ENCODE measurements at places on chromosomes 2 and 18.

- no peak for DNase-seq
These were observed 86.6 kb downstream of the CCBE1 start for GRCh38 chr18:59610546-59611140.

- peak; percentile 11 for DNase-seq
These were observed 207.4 kb upstream of the NRP2 start for GRCh38 chr2:205474741-205475415.

GRCh38 chr18:40949114-40949950 is 1005.7 kb upstream of the PIK3C3 start:
- DNase-seq = no peak

DNA sequence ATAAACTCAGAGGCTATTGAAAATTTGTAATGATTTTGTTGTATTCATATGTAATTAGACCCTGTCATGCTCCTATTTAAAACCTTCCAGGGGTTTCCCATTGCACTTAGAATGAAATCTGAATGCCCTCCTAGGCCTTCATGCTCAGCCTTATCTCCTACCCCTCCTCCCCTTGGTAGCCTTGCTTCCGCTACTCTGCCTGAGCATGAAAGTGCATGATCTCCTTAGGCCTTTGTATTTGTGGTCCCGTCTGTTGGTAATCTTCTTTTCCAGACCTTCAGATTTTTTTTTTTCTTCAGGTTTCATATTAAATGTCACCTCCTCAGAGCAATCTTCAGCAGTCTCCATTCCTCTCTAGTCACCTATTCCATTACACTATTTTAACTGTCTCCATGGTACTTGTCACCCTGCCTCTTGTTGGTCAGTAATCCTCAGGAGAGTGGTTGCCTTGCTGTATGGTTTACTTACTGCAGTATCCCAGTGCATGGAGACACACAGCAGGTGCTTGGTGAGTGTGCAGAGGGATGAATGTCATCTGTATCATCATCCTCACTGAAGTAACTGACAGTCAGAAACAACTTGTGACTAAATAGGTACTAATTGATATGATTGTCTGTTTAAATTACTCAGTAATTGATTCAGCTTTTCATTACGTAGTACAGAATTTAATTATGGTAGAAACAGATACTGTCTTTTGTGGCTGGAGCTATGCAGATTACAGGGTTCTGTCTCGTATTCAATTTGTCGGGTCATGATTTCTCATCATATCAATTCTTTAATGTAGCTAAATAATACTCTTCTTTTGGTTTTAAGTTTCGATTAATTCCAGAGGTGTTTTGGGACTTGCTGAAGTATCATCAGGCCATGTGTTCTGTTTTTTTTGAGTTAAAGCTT is 63.9 kb downstream of the PHLPP1 start:
- no peak for DNase-seq

DNA sequence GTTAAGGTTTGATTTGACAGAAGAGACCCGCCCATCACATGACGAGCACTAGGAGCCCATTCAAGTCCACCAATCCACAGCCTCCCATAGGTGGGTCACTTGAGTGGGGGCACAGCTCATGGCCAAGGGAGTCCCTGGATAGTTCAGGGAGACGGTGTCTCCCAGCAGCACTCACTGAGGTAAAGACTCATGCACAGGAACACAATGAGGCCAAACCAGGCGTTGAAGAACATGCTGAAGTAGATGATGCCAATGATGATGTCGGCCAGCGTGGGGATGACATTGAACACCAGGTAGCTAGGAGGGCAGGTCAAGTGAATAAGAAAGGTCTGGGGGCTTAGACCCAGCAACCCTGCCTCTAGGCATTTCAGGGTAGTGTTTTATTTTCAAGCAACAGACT is 4.0 kb downstream of the ABCB6 start:
- no peak for DNase-seq

- DNase-seq = no peak
These were observed 180.4 kb downstream of the TWIST2 start for GRCh38 chr2:239028253-239028619.

DNA sequence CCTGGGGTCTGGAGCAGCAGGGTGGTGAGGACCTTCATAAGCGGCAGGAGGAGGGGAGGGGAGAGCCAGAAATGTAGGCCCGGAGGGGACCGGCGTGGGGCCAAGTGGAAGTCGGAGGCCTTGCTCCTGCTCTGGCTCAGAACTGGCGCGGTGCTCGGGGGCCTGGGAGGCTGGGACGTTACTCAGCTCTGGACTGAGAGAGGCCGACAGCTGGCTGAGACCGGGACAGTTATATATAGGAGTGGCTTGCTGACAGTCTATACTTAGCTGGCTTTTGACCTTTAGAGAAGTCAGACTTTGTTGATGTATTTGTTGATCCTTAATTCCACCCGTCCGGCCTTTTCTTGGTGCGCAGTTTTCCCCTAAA is 15.7 kb downstream of the IGFBP5 start:
- DNase-seq = no peak

GRCh38 chr2:72572501-72572900 is 253.3 kb downstream of the EXOC6B start:
- peak; percentile 92 for DNase-seq

GRCh38 chr2:224576088-224576715 is 9.0 kb downstream of the CUL3 start:
- no peak for DNase-seq

GRCh38 chr2:134324947-134325346 is 71.1 kb downstream of the MGAT5 start:
- no peak for DNase-seq

- DNase-seq = no peak
These were observed 111.7 kb downstream of the ANKRD44 start for GRCh38 chr2:197198890-197199289.

- DNase-seq = no peak
These were observed 621 bp downstream of the TXNL1 start for GRCh38 chr18:56637711-56638231.

DNA sequence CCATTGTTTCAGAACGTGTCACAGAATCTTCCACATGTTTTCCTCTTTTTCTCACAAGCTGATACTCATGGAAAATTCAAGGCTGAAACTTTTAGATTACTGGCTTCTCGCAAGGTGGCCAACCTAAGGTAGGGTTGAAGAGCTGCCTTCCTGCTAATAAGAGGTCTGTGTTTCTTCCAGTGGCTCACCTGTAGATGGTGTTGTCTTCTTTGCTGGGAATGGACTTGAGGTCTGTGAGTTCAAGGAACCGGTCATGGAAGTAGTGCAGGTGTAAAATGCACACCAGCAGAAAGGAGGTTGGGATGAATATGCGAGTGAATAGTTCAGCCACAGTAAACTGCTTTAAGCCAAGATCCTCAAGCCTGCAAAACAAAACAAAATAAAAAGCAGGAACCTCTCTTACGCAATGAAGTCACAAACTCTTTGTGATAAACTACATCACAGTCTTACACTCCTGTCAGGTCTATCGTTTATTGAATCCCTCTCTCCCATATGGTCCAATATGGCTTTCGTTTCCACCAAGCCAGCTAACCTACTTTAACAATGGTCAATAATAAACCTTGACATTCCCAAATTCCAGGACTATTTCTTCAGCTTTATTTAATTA is 258.9 kb downstream of the NAPG start:
- no peak for DNase-seq

GRCh38 chr18:59696311-59697235 is 650 bp downstream of the CCBE1 start:
- DNase-seq = peak; percentile 42

- DNase-seq = no peak
These were observed 73.1 kb downstream of the LRRC30 start for GRCh38 chr18:7304061-7304370.

DNA sequence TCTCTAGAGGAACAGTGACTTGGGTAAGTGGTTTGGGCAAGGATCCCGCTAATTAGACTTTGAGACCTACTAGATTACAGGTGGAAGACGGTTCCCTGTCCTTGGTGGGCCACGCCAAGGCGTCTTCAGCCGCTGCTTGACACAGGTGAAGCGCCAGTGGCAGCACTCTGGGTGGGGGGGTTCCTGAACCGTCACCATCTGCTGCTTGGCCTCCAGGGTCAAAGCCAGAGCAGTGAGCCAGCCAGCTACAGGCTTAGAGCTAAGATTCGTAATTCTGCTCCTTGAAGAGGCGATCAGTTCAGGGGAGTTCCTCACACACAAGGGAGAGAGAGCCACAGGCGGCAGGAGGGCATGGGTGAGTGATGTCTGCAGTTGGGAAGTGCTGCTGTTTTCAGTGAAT is 39.4 kb upstream of the RBM44 start:
- DNase-seq = no peak

- no peak for DNase-seq
These were observed 14.3 kb downstream of the WDSUB1 start for GRCh38 chr2:159272156-159272555.

DNA sequence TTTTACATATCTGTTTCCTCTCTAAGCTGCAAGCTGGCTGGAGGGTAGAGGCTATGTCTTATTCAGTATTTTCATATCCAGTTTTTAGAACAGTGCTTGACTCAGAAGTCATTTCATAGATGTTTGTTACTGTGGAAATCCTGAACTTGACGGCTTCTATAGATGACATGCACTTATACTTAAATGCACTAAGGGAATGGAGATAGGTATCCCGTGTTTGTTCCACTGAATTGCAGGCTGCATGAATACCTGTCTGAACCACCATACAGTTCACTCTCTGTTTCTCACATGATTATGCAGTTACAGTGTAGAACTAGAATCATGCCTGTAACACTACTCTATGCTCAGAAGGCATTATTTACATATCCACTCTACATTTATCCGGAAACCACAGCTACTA is 417.1 kb downstream of the MTX2 start:
- no peak for DNase-seq

DNA sequence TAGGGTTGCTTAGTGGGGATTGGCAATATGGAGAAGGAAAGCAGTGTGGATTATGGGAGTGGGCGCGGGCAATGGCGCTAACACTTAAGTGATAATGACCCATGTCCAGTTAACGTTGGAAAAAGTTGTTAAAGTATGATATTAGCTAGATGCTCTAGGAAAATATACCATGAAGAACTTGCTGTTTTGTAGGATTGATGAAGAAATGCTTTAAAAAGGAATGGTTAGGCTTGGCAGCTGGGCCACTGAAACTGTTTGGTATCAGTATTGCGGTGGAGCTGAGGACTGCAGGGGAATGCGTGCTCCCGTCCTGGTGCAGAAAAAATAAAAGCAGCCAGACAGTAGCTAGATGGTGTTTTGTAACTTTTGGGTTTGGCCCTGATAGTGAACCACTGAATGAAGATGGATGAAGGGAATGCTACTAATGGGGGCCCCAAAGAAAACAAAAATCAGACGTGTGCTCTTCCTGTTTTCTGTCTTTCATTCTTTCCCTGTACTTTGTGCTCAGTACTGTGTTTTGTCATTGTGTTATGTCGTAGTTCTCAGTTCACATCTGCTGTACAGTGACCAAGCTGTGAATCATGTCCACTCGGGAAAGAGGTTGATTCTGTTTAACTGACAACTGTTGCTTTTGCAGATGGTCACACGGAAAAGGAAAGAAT is 999 bp downstream of the INSIG2 start:
- DNase-seq = peak; percentile 47

- DNase-seq = peak; percentile 49
These were observed 20.6 kb downstream of the DUSP11 start for GRCh38 chr2:73759285-73759764.

DNA sequence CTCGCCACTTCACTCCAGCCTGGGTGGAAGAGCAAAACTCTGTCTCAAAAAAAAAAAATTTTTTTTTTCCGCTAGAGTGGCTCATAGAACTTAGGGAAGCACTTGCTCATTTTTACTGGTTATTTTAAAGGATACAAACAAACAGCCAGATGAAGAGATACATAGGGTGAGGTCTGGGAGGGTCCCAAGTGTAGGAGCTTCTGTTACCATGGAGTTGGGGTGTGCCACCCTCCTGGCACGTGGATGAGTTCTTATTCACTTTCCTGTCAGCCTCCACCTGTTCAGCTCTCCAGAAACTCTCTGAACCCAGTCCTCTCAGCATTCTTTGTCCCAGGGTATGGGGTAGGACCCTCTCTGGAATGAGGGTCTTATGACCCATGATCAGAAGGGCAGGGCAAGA is 4.9 kb upstream of the MAT2A start:
- DNase-seq = no peak

- DNase-seq = no peak
These were observed 275.9 kb downstream of the RBM43 start for GRCh38 chr2:150985741-150986140.

DNA sequence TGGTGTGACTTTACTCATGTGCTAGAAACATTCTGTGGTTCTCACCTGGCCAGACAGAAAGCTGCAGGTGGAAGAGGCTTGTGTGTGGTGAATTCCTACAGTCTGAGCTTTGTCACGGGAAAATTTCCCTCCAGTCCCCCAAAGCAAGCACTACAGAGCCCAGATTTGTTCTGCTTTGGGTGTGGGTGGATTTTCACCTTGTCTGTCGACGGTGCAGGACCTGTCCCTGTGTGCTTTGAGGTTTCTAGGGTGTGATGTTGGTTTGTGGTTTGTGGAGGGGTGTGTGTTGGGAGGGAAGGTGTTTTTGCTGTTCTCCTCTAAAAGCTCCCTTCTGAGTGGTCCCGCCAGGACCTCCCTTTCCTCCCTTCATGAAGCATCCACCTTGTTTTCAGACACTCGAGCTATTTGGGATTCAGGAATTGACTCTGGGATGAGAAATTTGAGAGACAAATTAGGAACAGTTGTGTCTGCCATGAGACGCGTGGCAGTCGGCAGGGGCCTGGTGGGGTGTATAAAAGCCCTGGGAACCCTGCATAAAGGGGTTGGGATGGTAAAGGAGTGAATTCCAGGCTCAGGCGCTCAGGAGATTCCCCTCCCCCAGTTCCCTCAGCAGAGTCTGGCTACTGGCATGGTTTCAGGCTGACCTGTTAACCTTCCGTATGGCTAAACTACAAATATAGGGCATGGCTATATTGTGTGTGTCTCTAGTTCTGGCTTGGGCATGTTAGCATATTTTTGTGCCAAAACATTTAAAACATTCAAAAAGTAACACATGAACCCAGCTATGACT is 65.5 kb downstream of the DGKD start:
- DNase-seq = no peak

GRCh38 chr2:46663614-46664013 is 184.2 kb downstream of the TMEM247 start:
- no peak for DNase-seq

DNA sequence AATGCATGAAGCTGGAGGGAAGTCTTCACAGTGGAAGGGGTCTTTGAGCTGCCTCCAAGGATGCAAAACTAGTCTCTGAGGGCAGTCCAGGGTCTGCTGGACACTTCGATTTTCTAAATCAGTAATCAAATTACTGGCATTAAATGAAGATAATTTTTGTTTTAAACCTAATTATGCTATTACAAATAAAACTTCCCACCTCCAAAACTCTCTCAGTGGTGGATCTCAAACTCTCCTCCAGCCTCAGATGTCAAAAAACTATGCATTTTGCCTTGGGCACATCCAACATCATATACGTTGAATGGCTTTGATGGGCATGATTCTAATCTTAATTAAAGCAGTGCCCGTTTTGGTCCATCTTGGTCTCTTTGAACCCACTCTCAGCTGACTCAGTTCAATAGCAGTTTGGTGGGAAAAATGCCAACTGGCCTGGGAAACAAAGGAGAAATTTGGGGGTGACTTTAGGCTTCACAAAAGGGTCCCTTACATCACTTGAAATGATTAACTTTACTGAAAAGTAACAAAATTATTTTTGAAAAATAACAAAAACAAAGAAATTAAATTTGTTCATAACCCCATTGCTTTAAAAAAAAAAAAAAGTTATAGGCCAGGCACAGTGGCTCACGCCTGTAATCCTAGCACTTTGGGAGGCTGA is 5.9 kb upstream of the MYCN start:
- DNase-seq = no peak

GRCh38 chr2:36562973-36563532 is 34.9 kb downstream of the FEZ2 start:
- DNase-seq = no peak

Data from brain microvascular endothelial cell (primary cell).